Peyer's patch (tissue), 4 donors: ENCODE measurements at places on chromosomes 6 and 20. TPM values are rescaled to one million over a fixed set of nuclear protein-coding genes. Genes with fewer than 3 reads are reported as not detected.

Gene CCR6
- 5.0 TPM for total RNA-seq

Gene TMEM151B
- total RNA-seq = 0.57 TPM

Gene TFAP2A
- not detected for total RNA-seq

Gene TFAP2D
- not detected for total RNA-seq

Gene ATG5
- 73.4 TPM for total RNA-seq

Gene ARMC2
- total RNA-seq = 1.5 TPM

Gene LINC00237
- total RNA-seq = not detected

Gene THBS2
- total RNA-seq = 5.4 TPM

Gene DEFB132
- total RNA-seq = not detected

Gene TEAD3
- 10.7 TPM for total RNA-seq

Gene BNIP5
- 35.4 TPM for total RNA-seq

Gene TUBB2B
- total RNA-seq = 2.4 TPM

Gene TMEM170B
- 0.35 TPM for total RNA-seq

Gene TRIM15
- total RNA-seq = 110 TPM

Gene PTCHD4
- total RNA-seq = not detected

Gene GJA10
- not detected for total RNA-seq

Gene GSTA2
- 41.0 TPM for total RNA-seq
